ENCODE measurements at places on chromosomes 3 and 15. TPM values are rescaled to one million over a fixed set of nuclear protein-coding genes. Genes with fewer than 3 reads are reported as not detected.

The CYP8B1 gene
- total RNA-seq = not detected

The TRIM42 gene
- total RNA-seq = not detected

- no peak for DNase-seq
Measured at GRCh38 chr3:168048414-168049330, 47.1 kb downstream of the GOLIM4 start.

The ATP6V1A gene
- total RNA-seq = 47.3 TPM

DNA sequence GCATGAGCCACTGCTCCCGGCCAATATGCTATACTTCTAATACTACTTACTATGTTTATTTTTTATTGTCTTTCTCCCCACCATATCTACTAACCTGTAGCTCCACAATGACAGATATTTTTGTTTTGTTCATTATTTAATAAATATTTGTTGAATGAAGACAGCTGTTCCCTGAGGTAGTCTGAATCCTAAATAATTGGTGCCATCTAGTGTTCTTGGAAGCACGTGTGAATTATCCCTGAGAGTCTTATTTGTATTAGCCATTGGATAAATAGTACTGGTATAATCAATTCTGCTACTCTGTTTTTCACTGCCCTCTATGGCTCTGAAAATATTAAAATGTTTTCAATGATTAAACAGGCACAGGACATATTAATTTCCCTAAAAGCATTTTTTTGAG lies 5.6 kb upstream of the APPL1 start:
- DNase-seq = no peak

The ECE2 gene
- total RNA-seq = not detected

- DNase-seq = no peak
Measured at GRCh38 chr3:115758076-115758763, 134.9 kb downstream of the GAP43 start.

The GPR15 gene
- total RNA-seq = not detected

GRCh38 chr3:149016669-149017541 lies 25.6 kb downstream of the GYG1 start:
- DNase-seq = peak; percentile 69

GRCh38 chr3:52891164-52891563 lies 6.2 kb downstream of the STIMATE start:
- DNase-seq = no peak

GRCh38 chr15:81473177-81473576 lies 99.2 kb upstream of the TMC3 start:
- no peak for DNase-seq

GRCh38 chr15:92749216-92749615 lies 93.6 kb upstream of the FAM174B start:
- no peak for DNase-seq

The TMC3 gene
- total RNA-seq = not detected

- no peak for DNase-seq
Measured at GRCh38 chr3:144031938-144032337, 60.3 kb downstream of the DIPK2A start.

The CAMK2N2 gene
- total RNA-seq = 0.95 TPM

The SEMA3F gene
- 1.4 TPM for total RNA-seq

GRCh38 chr15:42704492-42704926 lies 32.4 kb downstream of the CDAN1 start:
- peak; percentile 69 for DNase-seq

DNA sequence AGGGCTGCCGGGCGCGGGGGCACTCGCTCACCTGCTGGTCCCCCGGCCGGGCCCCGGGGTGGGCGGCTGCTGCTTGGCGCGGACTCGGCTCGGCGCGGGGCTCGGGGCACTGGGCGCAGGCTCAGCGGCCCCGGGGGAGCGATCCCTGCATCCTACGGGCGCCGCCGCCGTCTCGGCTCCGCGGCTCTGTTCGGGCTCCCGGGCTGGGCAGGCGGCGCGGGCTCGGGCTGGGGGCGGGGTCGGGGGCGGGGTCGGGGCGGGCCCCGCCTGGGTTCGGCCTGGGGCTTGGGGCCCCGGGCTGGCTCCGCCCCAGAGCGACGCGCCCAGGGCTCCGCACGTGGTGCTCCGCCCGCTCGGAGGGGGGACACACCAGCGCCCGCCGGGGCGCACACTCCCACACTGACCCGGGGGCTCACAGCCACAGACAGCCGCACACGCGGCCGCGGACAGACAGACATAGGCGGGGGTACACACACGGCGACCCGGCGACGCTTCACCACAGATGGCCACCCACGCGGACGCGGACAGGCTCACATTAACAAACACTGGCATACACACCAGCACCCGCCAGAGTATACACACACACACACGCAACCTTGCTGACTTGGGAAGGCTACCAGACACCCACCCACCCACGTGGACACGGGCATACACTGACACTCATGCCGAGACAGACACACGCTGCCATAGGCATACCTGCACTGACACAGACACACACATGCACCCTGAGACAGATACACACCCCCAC lies at the start of gene SCN5A:
Gene SCN5A, minus strand, starts transcription at position 188 of the 748 bp plus-strand sequence. CDS start 16,380 bp downstream, outside the sequence.
- peak; percentile 53 for DNase-seq

DNA sequence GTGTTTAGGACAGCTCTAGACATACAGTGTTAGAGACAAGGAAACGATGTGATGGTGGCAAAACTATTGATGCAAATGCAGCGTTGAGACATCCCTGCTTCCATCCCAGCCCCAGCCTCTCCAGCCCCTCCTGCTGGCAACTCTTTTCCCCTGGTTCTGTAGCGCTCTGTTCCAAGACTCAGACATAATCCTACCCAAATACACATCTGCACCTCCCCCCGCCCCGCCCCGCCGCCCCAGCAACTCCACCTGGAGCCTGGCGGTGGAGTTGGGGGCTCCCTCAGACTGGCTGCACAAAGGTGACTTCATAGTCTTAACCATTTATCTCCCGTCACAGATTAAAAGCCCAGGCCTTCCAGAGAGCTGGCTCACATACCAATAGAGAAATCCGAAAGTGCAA lies 7.2 kb upstream of the SEC22A start:
- DNase-seq = peak; percentile 17

The ARHGEF26 gene
- 6.6 TPM for total RNA-seq

GRCh38 chr3:155110996-155111901 lies 31.1 kb downstream of the MME start:
- DNase-seq = no peak

The MAP6D1 gene
- total RNA-seq = 1.7 TPM

DNA sequence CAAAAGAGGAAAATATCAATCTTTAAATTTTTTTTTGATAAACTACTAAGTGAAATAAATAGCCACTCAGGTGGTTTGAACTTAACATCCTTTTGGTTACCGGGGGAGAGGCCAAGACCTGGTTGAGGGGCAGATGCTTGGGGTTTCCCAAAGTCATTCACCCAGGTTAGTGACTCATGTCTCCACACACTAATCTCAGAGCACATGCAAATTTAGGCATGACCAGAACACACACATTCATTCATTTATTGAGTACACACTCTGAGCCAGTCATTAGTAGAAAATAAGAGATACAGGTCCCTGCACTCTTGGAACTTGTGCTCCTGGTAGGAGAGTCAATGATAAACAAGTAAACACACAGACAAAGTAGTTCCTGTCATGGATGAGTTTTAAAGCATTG lies 7.3 kb downstream of the ILDR1 start:
- no peak for DNase-seq
